ENCODE measurements at places on chromosomes 5 and 9.

DNA sequence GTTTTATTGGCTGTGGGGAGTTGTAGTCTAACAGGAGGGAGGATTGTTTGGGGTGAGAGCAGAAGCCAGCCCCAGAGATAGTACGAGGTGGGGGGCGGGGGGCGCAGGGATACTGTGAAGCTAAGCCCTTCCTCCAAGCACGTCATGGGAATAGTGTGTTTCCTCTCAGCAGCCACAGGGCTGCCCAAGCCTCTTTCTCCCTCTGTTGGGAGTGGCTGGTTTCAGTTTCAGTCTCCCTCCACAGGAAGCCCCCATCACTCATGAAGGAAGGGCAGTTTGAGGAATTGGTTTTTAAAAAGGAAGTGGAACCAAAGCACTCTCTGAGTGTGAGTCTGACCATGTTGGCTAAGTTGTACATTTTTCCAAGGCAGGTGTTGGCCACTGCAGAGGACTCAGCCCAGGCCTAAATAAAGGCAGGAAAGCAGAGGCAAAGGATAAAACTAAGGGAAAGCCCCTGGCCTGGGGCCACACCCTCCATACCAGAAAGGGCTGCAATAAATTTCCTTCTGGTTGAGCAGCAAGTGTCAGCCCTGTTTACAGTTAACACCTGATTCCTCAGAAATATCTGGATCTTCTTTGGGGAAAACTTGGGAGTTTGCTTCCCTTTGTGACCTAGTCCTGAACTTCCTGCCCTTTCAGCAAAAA lies 3.2 kb downstream of the RAB24 start:
- peak; percentile 88 for DNase-seq

DNA sequence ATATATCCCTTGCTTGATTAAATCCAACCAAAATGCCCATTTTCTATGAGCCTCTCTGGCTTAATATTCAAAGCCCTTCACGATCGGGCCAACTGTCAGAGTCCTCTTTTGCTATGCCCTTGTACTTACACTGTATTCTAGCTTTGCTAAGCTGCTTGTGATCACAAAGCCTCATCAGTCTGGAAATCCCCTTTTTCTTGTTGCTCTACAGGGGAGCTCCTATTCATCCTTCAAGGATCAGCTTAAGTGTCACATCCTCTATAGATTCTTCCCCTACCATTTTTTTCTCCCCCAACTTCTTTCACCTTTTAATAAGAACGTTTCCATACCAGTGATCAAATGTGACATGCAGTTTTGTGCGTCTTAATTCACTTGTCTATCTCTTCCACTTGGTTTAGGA lies 450.4 kb upstream of the CHD1 start:
- no peak for DNase-seq

- no peak for DNase-seq
These were observed 22.8 kb downstream of the MARCHF3 start for GRCh38 chr5:127007522-127007921.

DNA sequence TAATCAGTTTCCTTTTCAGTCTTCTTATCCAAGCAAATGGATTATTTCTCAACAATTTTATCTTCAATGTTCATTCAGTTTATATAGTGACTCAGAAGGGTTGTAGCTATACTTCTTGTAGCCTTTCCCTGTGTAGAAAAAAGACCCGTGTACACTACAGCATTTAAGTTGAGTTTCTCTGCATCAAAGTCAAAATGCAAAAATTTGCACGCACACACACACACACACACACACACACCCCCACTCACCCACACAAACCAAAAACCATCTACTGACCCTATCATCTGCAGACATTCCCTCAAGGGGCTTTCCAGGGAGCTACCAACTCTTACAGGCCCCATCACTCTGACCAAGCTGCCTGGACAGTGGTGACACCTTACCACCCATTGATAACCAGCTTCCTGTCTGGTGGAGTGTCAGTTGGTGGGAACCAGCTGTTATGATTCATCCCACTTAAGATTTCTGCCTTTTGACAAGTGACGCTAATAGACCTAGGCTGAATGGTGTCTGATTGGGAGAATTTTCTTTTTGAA lies 12.2 kb upstream of the ELL2 start:
- DNase-seq = peak; percentile 80

- DNase-seq = peak; percentile 46
These were observed 131.6 kb upstream of the NIPBL start for GRCh38 chr5:36744773-36745589.

DNA sequence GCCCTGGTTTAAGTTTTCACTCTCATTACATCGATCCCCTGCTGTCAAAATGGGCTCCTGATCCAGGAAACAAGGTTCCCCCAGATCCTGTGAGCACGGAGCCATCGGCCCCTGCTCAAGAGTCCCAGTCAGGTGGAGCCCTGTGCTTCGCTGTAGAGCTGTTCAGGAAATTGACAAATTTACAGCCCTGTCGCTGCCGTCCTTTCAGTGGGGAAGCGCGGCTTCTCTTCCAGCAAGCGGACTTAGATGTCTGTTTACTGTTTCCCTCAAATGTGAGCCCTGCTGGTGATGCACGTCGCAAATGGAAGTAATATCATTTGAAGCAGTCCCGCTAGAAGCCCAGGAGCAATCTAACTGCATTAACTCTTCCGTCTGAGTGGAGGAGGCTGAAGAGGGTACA lies 760.9 kb upstream of the WWC1 start:
- no peak for DNase-seq

DNA sequence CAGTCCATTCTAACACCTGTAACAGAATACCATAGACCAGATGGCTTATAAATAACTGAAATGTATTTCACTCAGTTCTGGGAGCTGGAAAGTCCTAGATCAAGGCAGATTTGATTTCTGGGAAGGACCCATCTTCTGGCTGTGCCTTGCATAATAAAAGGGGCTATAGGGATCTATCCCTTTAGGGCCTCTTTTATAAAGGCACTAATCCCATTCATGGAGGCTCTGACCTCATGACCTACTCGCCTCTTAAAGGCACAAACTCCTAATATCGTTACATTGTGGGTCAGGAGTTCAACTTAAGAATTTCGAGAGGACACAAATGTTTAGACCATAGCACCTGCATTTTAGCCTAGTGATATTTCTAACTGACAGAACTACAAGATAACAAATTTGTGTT lies 619.0 kb downstream of the CDH18 start:
- DNase-seq = no peak

DNA sequence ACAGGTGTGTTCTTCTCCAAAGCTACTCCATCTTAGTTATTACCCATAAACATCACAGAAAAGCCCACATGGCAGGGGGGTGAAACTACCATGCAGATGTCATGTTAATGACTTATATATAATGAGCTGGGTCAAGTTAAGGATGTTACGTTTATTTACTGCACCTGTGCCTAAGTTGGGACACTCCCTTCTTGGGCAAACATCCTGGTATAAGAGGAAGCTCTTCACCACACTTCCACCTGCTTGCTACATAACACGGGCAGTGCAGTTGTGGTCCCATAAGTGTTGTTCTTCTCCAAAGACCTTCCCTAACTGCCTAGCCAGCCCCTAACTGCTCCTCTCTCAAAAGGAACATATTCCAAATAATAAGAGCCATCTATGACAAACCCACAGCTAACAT lies 9.3 kb upstream of the ZCCHC9 start:
- DNase-seq = no peak

DNA sequence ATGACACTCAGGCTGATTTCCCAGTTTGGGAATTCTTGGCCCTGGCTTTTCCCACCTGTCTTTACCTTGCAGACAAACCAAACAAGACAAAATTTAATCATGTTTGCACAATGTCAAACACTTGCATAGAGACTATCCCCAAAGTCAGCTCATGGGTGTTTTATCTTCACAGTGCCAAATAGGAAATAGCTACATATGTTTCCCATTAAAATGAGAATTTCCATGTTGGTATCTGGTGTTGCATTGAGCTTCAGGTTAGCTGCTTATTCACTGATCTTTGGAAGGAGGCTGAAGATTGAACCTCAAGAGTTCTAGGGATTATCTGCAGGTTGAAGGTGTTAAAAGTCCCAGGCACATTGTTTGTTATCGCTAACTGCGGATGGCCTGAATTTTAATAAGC lies 19.5 kb downstream of the MAP1B start:
- DNase-seq = no peak

GRCh38 chr9:132350861-132351315 lies 3.9 kb downstream of the SETX start:
- peak; percentile 48 for DNase-seq

- no peak for DNase-seq
These were observed 227.3 kb upstream of the NMUR2 start for GRCh38 chr5:152632360-152632759.

DNA sequence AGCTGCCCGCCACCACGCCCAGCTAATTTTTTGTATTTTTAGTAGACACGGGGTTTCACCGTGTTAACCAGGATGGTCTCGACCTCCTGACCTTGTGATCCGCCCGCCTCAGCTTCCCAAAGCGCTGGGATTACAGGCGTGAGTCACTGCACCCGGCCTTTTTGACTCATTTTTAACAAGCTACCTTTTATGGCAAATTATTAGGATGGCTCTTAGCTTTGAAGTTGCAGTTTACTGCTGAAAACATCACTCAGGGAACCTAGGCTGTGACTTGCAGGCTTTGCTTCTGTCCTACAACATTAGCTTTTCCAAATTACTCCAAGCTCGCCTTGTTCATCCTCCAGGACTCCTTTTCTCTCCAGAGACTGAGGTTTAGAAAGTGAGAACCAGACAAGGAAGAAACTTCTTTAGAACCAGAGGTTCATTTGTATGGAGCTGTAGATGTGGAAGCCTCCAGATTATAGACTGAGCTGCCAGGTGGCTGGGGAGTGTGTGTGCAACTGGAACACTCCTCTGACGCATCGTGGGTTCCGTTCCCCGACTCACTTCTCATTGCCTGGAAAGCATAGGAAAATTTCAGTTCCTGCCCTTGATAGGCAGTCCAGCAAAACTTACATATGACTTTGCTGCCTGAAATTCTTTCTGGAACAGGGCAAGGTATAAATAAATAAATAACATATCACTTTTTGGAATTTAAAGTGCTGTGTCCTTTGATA lies 23.8 kb upstream of the SPTAN1 start:
- DNase-seq = peak; percentile 73

- DNase-seq = no peak
These were observed 37.4 kb upstream of the GRAMD2B start for GRCh38 chr5:126385524-126386502.

DNA sequence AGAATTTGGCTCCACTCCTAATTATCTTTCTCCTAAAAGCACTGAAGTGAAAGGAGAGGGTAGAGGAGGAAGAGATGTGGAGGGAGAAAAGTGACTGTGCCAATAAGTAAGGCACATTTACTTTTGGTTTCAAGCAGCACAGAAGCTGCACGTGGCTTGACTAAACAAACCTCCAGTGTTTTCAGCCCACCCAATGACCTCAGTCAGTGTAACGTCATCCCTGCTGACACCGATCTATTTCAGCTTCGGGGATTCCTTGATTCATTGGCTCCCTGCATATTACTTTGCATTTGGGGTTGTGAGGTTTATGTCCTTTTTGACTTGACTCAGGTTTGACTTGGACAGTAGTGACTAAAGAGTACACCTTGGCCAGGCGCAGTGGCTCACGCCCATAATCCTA lies 35.6 kb upstream of the NIM1K start:
- peak; percentile 48 for DNase-seq

- DNase-seq = no peak
These were observed 17.0 kb upstream of the CDK20 start for GRCh38 chr9:87991151-87991870.

All from iris pigment epithelial cell (primary cell).